ENCODE measurements at places on chromosomes 3 and 15.

DNA sequence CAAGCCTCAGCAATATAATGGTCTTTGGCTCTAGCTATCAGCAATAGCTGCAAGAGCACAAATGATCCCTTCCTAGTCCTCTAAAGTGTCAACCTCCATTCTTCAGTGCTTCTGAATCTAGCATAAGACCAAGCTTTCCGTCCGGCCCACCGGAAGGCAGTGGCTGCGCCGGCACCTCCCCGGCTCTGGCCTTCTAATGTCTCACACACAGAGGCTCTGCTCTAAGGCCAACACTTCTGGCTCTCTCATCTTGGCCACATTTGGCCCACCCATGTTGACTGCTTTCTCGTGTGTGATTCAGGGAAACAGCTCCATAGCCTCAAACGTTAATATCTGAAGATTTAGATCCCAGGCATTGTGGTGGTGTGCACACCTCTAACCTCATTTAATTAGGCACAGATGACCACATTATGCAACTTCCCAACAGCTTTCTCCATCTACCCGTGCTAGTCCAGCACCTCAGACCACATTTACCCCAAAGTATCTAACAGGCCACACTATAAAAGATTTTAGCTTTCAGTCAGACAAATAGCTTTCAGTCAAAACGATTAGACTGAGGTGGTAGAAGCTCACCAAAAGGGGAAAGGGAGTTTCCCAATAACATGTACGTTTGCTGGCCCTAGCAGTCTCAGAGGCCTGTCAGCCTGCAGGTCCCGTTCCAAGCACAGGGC is 19.3 kb downstream of the SLC51A start:
- DNase-seq, result no peak

DNA sequence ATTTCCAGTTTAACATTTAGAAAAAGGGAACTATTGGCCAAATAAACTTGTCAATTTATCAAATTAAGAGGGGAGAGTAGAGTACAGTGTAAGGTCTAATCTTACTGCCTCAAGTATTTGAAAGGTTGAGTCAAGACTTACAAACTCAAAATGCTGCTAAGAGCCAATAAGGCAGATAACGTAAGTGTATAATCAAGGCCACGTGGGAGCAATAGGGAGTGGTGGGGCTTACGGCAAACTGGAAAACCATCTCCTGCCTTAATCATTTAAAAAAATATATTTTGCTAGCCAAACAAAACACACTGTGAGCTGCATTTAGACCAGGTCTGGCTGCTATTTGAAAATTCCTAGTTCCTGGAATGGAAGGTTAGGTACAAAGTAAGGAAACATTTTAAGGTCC is 107.3 kb upstream of the FRMD4B start:
- no peak for DNase-seq

DNA sequence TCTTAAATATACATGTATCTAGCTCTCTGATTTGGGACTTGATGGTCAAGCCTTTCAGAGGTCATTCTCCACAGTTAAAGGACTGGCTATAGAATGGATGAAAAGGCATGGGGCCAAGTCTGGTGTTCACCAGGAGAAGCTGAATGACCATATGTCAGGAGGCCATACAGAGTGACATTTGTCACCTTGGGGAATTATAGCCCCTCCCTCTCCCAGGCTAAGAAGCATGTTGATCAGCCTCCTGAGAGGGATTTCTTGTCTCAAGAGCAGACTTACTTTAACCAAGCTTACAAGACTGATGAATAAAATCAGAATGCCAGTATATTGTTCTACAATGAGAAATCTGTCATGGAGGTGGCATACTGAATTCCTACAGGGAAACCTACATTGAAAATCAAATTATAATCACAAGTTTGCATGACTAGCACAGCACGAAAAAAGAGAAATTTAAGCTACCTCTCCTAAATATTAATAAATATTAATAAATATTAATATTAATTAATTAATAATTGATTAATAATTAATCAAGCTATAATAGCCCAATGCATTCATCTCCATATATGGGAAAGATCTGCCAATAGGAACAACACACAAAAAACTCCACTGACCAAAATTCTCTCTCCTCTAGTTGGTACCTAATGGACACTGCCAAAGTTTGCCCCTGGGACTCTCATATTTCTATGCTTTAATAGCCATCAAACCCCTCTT is 47.3 kb downstream of the ATP8B4 start:
- no peak for DNase-seq

DNA sequence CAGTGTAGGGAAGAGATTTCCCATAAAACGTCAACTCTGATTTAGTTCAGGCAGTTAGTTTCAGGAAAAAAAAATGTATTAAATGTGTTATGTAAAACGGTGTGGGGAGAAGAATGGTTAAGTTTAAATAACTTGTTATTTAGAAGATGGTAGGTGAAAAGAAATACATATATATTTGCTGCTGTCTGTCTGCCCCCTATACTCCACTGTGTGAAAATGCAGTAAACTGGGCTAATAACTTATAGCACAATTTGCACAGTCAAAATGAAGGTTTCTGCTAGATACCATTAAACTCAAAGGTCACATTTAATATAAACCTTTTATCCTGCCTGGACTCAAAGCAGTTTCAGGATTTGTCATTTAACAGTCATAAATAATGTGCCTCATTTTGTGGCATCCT is 515.0 kb downstream of the FGF12 start:
- DNase-seq, result no peak

All from CD4-positive, alpha-beta T cell treated with Interferon gamma for 1 hour (primary cell).